ENCODE measurements at places on chromosomes 4 and X. TPM values are rescaled to one million over a fixed set of nuclear protein-coding genes. Genes with fewer than 3 reads are reported as not detected.

The CHST7 gene
- total RNA-seq = 16.9 TPM

The UBE2A gene
- total RNA-seq = 21.3 TPM

The PPP2R2C gene
- 0.20 TPM for total RNA-seq

The CYTL1 gene
- total RNA-seq = 0.37 TPM

The RHOXF1 gene
- total RNA-seq = not detected

The FAM9C gene
- total RNA-seq = not detected

The ENPP6 gene
- total RNA-seq = not detected

The BMPR1B gene
- 7.7 TPM for total RNA-seq

The CCDC110 gene
- 0.20 TPM for total RNA-seq

The C4orf17 gene
- total RNA-seq = not detected

The TRIM61 gene
- 1.2 TPM for total RNA-seq

The BMP3 gene
- total RNA-seq = under 0.01 TPM

The GAGE12E gene
- total RNA-seq = not detected

The CCKAR gene
- total RNA-seq = not detected

The SLIT2 gene
- total RNA-seq = 29.1 TPM

The F9 gene
- total RNA-seq = under 0.01 TPM

The CTAG1B gene
- not detected for total RNA-seq

The ACE2 gene
- under 0.01 TPM for total RNA-seq

The SLC7A11 gene
- total RNA-seq = 10.3 TPM

The TCP11X2 gene
- not detected for total RNA-seq

The STPG2 gene
- total RNA-seq = not detected

The EVC2 gene
- total RNA-seq = 9.0 TPM

The GPC3 gene
- 1.5 TPM for total RNA-seq

The NAA15 gene
- total RNA-seq = 60.6 TPM

The P2RY4 gene
- total RNA-seq = 0.39 TPM

The VSIG4 gene
- total RNA-seq = under 0.01 TPM

The CAMK2D gene
- 249 TPM for total RNA-seq

The GRPR gene
- total RNA-seq = not detected

The PPEF2 gene
- not detected for total RNA-seq

The CLTRN gene
- total RNA-seq = 0.20 TPM

The DUSP9 gene
- not detected for total RNA-seq

The DRD5 gene
- total RNA-seq = not detected

The HMX1 gene
- total RNA-seq = not detected

The GIMD1 gene
- total RNA-seq = not detected

The FAM149A gene
- total RNA-seq = 5.1 TPM

The FGF13 gene
- total RNA-seq = under 0.01 TPM

The NIPAL1 gene
- total RNA-seq = under 0.01 TPM

The SPIN4 gene
- total RNA-seq = 3.3 TPM

The BCLAF3 gene
- total RNA-seq = 4.4 TPM

The PCSK1N gene
- 0.37 TPM for total RNA-seq

The TDO2 gene
- not detected for total RNA-seq

The PPP4R3C gene
- not detected for total RNA-seq

The TLR7 gene
- total RNA-seq = not detected

The TEX13D gene
- not detected for total RNA-seq

The UTP3 gene
- total RNA-seq = 18.2 TPM

The SSX4 gene
- not detected for total RNA-seq

The COX7B2 gene
- total RNA-seq = not detected

The SPANXB1 gene
- not detected for total RNA-seq

The DDIT4L gene
- 12.9 TPM for total RNA-seq

The LYAR gene
- 15.6 TPM for total RNA-seq

The DMP1 gene
- not detected for total RNA-seq

The RAB41 gene
- not detected for total RNA-seq

The RBMX2 gene
- total RNA-seq = 20.6 TPM

The TRIM60 gene
- not detected for total RNA-seq

The SSX2B gene
- total RNA-seq = not detected

The GAGE2A gene
- total RNA-seq = not detected

The MAGEH1 gene
- total RNA-seq = 24.6 TPM

The AKAP4 gene
- total RNA-seq = not detected

The PABPC4L gene
- total RNA-seq = under 0.01 TPM
